Dermis microvascular lymphatic vessel endothelial cell (primary cell): ENCODE measurements at places on chromosomes 6 and 20. TPM values are rescaled to one million over a fixed set of nuclear protein-coding genes. Genes with fewer than 3 reads are reported as not detected.
A peak's percentile ranks its signal among the peaks of the same experiment; 100 is the strongest.

HRH3 gene
- not detected in 2 replicates for total RNA-seq

LY6G6C gene
- total RNA-seq: not detected in 2 replicates

EYA2 gene
- total RNA-seq: not detected in 2 replicates

FAM50B gene
- total RNA-seq: 4.4 and 6.1 TPM in 2 replicates

SLC17A3 gene
- not detected in 2 replicates for total RNA-seq

ATP6V1G2 gene
- 0.13 TPM in 1 of 2 replicates, not detected in the other for total RNA-seq

DUSP15 gene
- total RNA-seq: 0.26 and 1.5 TPM in 2 replicates

LTB gene
- total RNA-seq: 6.4 and 11.8 TPM in 2 replicates

MUCL3 gene
- not detected in 2 replicates for total RNA-seq

- no peak for DNase-seq
Measured at GRCh38 chr6:93786474-93787330, 367.3 kb upstream of the EPHA7 start.

DNA sequence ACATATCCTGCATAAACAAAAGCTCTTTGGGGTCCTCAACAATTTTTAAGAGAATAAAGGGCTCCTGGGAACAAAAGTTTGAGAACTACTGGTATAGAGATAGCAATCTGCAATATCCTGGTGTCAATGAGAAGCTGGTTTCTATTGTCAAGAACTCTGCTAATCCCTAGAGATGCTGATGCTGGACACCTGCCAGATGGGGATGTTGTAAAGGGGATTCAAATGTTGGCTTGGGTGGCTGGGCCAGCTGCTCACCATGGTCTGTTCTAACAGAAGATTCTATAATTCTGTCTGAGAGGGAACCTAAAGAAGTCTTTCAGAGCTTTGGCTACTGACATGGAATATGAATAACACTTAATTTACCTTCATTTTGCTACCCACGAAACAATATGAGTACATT, 137.8 kb downstream of the BTBD9 start:
- no peak for DNase-seq

DNA sequence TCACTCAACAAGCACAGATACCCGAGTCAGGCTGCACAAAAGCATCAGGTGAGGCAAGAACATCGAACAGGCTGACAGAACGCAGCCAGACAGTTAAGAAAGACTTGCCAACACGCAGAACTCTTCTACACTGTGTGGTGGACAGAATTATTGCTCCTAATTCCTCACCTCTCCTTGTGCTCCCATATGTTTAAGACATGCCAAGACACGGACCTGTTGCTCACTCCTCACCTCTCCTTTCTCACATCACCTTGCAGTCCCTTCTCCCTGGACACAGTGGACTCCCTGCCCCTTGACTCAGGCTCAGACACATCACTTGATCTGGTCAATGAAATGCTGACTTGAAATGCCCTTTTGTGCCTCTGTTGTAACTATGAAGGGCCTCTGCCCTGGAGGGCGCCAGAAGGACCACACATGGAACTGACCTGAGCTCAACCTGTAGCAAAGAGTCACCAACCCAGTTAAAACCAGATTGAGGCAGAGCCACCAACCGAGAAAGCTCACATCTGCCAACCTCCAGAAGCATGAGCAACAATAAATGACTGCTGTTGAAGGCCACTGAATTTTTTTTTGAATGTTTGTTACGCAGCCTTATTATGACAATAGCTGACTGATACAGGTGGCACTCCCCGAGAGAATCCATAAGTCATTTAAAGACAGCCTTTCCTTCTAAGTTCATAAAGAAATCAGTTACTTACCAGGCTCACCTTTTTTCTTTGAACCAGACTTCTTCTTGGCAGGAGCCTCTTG, 24.0 kb downstream of the RRBP1 start:
- DNase-seq: no peak

DNA sequence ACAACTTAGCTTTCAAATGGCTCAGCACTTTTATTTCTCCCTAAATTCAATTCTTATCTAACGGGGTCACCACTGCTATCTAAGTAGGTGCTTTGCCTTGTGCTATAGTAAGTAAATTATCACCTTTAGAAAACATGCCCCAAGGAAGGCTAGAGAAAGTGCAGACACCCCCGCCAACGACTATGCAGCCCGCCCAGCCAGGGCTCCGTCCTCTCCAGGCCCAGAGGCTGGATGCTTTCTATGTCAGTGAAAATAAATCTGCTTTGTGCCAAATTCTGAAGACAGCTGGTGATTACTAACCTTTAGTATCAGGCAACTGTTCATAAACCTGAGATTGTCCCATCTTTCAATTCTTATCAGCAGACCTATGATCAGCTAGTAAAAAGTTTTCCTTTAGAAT, 14.3 kb downstream of the KIAA0319 start:
- no peak for DNase-seq

GRCh38 chr6:84645563-84646266, 118.7 kb downstream of the TBX18 start:
- DNase-seq: peak; percentile 66

GRCh38 chr6:159110013-159110412, 59.2 kb upstream of the FNDC1 start:
- peak; percentile 27 for DNase-seq

- no peak for DNase-seq
Measured at GRCh38 chr20:31523361-31524283, 9.4 kb downstream of the HM13 start.

DNA sequence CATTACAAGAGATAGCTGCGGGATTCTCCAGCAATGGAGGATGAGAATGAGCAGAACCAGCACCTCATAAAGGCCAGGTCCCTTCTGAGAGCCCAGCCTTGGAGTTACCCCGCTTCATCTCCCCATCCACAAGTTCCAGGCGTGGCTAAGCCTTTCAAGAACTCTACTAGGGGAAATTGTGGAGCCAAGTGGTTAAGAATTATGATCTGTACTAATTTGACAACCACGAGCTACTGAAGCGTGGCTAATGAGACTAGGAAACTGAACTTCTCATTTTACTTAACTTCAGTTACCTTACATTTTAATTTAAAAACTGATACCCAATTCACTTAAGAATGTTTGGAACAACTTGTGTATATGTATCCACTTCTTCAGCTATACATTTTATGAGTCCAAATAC, 401.0 kb downstream of the PTPRT start:
- no peak for DNase-seq

- no peak for DNase-seq
Measured at GRCh38 chr6:53476964-53477363, 67.9 kb downstream of the GCLC start.

- DNase-seq: no peak
Measured at GRCh38 chr6:1240766-1241318, 71.1 kb upstream of the FOXQ1 start.

DNA sequence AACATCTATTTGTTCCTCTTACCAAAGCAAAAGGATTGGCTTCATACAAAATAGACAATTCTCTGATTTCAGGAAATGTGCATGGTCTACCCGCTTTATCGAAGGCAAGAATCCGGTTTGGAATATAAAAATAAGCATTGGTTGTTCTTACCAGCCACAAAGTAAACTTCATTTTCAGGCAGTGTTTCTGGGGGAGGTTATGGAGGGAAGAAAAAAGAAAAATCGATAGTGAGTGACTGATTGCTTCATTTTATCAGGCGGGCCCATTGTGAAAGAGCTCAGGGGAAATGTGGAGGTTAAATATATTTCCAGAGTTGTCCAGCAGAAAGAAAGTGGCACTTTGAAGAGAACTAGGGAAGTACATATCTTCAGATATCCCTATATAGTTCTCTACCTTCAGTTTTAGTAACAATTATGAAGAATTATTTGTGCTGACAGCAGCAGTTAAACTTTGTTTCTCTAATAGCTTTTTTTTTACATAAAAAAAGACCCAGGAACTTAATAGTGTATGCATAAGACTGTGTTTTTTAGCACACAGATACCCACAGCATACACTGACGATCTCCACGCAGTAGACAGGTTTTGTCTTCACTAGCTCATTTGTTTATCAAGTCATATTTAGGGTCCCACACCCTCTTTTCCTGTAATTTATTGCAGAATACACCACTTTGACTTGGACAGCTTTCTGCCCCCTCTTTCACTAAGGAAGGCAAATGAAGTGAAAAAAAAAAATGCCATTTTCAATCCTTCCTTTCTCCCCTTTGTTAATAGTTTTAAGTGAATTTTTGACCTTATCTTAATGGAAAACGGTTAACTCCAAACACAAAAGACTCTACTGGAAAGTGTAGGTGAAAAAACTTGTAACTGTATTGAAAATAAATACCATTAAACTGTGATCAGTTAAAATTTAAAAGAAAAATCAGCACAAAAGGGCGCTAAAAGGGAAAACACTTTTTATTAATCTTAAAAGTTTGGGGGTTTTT, 2.9 kb downstream of the POU3F2 start:
- DNase-seq: no peak

DNA sequence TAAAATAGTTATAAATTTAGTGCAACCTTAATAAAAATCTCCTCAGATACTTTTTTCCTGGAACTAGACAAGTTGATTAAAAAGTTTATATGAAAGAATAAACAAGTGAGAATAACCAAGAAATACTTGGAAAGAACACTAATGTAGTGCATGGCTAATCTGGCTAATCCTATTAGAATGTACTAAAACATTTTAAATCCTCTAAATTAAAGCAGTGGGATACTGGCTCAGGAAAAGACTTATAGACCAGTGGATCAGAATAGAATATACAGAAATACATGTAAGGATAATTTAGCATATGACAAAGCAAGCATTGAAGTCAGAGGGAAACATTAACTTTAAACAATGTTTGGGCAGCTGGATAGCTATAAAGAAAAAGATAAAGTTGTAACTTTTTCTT, 41.1 kb upstream of the ERVFRD-1 start:
- DNase-seq: no peak

GRCh38 chr6:119267126-119267905, 82.2 kb downstream of the MAN1A1 start:
- DNase-seq: no peak

- DNase-seq: no peak
Measured at GRCh38 chr20:46661659-46662058, 10.4 kb upstream of the SLC13A3 start.

DNA sequence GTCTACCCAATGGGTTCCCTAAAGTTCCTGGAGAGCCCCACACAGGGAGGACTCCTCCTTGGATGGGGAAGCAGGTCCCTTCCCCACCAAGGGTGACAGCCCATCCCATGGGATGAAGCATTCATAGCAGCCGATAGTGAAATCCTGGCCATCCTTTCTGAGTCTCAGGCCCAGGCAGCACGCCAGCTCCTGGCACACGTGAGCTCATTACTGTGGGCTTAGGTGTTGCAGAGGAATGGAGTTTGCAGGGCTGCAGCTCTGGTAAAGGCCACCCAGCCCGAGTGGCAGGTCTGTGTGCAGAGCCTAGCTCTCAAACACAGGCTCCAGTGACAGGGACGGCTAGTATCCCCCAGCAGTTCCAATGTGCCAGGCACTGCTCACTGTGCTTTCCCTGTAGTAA, 31.0 kb downstream of the SIRPA start:
- no peak for DNase-seq

- no peak for DNase-seq
Measured at GRCh38 chr6:159973951-159974350, 5.1 kb downstream of the IGF2R start.

- no peak for DNase-seq
Measured at GRCh38 chr6:3743541-3743940, 8.0 kb downstream of the PXDC1 start.

DNA sequence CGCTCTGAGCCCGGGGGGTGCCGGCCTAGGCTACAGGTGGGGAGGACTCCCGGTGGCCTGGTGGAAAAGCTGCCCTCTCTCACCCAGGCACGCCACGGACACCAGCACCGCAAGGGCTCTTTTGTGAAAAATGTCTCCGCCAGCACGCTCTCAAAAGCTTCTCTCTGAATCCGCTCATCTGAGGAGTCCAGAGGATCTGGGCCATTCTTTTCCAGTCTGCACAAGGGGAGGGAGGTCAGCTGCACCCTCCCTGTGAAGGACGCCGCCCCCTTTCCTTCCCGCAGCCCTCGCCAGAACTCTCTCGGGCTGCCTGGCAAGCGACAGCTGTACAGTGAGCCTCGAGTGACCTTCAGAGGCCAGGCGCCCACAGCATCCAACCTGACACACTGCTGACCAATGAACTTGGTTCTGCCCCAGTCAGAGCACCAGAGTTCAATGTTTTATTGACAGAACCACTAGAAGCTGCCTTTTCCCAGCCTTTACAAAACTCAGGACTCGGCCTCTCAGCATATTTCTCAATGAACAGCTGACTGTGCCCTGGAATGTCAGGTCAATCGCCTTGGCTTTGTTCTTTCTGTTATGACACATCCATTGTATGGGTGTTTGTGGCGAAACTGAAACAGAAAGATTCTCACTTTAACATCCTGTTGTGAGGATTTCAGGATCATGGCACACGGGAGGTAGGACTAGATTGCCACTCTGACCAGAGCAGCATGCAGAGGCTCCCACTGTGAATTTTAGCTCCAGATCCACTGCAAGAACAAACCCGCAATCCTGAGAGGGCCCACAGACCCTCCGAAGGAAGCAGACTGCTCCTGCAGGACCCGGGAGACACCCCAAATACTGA, 26.7 kb downstream of the SERPINB9 start:
- DNase-seq: peak; percentile 98

DNA sequence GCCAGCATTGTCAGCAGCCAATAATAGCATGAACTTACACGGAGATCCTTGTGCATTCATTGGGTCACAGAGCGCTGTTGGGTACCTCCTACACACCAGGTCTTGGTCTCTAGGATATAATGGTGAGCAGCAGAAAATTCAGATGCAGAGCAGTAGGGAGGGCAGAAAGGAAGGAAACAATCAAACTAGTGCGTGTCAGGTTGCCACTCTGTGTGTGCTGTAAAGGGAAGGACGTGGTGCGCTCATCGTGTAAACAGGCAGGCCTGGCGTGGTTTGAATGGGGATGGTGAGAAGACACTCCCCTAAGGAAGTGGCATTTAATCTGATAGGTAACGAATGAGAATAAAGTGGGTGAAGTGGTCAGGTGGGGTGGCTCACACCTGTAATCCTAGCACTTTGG, 336.4 kb downstream of the CDH26 start:
- DNase-seq: no peak

DNA sequence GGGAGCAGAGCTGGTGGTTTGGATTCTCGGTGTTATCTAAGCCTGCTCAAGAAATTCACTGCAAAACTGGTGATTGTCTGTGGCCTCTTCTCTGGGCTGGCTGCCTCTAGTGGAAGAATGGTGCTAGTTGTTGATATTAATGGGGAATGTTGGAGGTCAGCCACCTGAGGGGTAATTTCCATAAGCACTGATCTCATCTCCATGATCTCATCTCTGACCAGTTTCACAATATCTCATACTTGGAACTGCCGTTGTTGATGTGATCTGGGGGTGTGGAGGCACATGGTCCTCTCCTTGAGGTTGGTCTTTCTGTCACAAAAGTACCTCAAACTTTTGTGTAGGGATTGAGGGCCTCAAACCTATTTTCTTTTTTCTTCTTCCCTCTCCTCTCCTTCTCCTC, 102.6 kb downstream of the CD109 start:
- peak; percentile 73 for DNase-seq

DNA sequence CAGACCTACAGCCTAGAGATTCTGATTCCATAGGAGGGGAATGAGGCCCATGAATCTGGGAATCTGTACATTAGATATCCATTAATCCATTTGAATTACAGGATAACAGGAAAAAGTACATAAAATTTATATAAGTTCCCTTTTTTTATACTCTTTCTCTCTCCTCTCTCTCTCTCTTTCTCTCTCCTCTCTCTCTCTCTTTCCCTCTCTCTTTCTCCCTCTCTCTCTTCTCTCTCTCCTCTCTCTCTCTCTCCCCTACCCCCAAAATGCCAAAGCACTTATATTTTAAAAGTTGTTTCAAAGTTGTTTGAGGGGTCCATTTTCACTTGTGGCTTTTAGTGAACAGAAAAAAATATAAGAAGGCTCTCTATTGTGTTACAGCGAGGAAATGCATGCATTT, 15.1 kb downstream of the TSHZ2 start:
- DNase-seq: no peak
